ENCODE measurements at places on chromosomes 7 and 10.

DNA sequence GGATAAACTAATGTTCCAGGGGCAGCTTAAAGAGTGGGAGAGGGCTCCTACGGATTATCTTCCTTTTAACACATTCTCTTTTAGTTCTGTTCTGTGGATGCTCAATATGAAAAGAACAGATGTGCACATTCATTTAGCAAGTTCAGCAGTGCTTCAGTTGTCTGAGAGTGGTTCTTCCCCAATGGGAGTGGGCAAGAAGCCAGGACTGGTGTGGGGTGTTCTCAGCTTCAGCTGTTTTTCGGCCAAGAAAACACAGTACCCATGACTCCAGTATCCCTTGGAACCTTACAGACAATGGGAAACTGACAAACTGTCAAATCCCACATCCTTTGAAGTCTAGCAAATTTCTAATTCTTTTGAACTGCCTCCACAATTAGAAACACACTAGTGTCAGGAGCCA lies 71.5 kb upstream of the LRRC17 start:
- no peak for DNase-seq

DNA sequence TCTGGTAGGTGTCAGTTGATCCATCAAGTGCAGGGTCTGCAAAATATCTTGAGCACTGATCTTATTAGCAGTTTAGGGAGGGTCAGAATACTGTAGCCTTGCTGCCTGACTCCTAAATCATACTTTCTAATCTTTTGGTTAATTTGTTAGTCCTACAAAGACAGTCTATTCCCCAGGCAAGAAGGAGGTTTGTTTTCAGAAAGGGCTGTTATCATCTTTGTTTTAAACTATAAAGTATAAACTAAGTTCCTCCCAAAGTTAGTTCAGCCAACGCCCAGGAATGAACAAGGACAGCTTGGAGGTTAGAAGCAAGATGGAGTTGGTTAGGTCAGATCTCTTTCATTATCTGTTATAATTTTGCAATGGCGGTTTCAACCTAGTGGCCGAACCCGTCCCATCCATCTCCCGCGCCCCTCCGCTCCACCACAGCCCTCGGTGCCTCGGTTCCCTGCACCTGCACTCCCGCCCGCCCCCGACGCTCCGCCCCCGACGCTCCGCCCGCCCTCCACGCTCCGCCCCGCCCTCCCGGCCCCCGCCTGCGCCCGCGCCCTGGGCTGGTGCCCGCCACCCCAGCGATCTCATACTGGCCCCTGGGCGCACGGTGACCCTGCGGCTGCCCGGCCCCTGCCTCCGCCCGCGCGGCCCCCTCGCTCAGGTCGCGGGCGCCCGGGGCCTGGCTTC lies at the start of gene ADCK2:
ADCK2 (plus strand) TSS at position 564 of the 681 bp plus-strand sequence. CDS start 386 bp downstream, outside the sequence.
- DNase-seq: no peak

- DNase-seq: no peak
Measured at GRCh38 chr7:41244246-41244645, 458.6 kb downstream of the INHBA start.

DNA sequence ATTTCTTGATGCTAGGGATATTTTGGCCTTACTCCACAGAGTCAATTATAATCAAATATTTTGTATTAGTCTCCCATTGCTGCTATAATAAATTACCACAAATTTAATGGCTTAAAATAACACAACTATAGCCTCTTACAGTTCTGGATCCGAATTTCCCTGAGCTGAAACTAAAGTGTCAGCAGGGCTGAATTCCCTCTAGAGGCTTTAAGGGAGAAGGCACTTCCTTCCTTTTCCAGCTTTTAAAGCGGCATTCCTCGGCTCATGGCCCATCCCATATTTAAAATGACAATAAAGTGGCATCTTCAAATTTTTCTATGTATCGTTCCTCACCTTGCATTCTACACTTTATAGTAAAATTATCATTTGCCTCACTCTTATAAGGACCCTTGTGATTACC lies 421.4 kb upstream of the ZWINT start:
- no peak for DNase-seq

- no peak for DNase-seq
Measured at GRCh38 chr7:125775317-125775716, 845.7 kb upstream of the POT1 start.

GRCh38 chr10:48414778-48415177 lies 108.3 kb downstream of the MAPK8 start:
- DNase-seq: no peak

- DNase-seq: no peak
Measured at GRCh38 chr10:116210588-116211346, 62.2 kb downstream of the GFRA1 start.

GRCh38 chr7:118041251-118041878 lies 142.6 kb upstream of the LSM8 start:
- no peak for DNase-seq

DNA sequence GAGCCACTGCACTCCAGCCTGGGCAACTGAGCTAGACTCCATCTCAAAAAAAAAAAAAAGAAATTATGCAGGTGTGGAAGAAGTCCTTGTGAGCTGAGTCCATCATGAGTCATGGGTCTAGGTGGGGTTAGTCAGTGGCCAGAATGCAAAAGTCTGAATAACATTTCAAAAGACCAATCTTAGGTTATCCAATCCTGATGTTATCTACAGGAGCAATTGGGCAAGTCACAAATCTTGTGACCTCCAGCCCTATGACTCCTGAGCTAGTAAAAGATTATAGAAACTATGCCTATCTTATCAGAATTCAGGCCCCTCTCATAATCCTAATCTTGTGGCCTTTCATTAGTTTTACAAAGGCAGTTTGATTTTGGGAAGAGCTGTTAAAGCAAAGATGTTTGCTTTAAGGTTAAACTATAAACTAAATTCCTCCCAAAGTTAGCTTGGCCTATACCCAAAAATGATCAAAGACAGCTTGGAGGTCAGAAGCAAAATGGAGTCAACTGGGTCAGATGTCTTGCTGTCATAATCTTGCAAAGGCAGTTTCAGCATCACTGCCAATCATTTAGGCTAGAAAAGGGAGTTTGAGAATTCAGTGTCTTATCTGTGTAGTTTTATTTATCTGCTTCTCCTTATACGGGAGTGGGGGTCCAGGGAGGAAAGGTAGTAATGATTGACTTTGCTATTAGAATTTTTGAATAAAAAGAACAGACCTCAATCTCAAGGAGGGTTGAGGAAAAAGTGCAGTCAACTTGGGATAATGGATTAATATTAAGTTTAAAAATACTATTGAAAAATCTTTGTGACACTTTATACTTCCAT lies 71.2 kb upstream of the TRIM24 start:
- no peak for DNase-seq

Data from effector CD4-positive, alpha-beta T cell (primary cell).